ENCODE measurements at places on chromosomes 1 and 21.
A peak's percentile ranks its signal among the peaks of the same experiment; 100 is the strongest.

- DNase-seq = no peak
Observed at GRCh38 chr1:194013561-194013960, 827.1 kb upstream of the B3GALT2 start.

GRCh38 chr1:110190282-110190929 is 19.7 kb upstream of the KCNC4 start:
- no peak for DNase-seq

DNA sequence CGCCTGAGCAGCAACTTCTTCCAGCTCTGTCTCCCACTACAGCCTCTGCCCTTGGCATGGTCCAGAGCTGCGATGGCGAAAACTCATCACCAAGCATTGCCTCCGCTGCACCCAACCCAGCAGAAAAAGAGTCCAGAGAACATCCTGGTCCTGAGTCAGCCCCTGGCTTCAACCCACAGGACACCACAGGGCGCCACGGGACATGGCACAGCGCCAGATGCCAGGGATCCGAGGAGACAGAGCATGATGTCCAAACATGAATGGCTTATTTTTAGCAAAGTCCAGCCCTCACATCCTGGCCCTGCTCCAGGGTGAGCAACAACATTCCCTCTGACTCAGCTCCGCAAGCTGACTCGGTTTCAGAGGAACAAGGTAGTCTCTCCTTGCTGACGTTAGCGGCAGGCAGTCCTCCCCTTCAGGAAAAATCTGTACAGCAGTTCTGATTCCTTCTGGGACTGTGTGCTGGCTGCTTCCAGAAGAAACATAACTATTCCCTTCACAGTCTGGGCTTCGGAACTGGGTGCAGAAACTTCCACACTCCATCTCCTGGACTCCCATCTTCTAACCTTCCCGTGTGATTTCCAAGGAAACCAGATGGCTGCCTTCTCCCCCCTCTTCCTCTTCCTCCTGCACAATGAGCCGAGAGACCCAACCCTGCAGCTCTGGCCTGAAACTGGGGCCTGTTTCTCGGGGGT is 131.3 kb downstream of the TOMM20 start:
- DNase-seq = peak; percentile 95

DNA sequence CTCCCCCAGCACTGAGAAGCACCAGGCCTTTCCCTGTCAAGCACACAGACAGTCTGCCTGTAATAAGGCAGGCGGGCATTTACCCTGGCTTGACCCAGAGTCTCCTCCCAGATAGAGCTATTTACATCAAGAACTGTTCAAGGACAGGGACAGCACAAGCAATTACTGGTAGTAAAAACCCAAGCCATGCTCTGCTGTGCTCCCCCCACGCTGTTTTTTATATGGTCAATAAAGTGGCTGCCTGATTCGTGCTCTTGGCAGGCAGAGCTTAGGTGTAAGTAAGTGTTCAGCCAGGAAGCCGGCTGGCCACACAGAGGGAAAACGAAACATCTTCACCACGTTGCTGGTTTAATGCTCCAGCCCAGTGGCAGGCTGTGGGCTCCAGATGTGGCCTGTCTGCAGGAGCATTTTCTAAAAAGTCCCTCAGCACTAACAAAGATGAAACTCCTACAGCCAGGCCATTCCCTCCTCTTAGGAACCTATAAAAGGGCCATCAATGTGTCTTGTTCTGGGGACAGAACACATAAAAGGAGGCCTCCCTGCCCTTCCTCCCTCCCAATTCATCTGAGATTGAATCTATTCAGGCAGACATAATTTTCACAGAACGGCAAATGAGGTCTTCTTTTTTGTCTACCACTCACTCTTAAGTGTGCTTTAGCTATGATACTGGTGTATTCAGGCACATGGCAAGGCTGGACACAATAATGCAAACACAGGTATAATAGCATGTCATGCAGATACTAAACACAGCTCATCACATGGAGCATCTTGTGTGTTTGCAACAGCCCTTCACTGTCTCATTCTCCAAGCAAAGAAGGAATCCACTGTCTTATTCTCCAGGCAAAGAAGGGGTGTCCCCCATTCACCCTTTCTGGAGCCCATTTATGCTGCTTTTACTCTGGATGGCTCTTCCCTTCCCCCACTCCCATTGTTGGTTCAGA is 378.9 kb downstream of the HHAT start:
- no peak for DNase-seq

DNA sequence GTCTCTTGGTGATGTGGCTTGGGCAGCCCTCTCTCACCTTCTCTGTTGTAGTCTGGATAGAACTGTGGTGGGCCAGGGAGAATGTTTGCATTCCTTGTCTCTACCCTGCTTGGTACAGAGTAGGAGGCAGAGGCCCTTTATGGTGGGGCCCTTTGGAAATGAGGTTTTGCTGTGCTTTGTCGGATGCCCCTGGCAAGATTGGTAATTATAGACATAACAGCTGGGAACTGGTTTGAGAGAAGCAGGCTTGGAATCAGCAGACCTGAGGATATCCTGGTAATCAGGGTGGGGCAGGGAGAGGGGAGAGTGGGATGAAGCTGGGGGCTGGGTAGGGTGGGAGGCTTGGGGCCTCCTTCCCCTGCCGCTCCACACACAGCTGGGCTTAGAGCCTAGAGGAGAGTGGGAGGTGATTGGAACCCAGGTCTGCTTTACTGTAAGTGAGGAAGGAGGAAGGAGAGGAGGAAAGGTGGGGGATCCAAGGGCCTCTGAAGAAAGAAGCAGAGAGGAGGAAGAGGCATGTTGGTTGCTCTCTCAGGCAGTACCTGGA is 5.0 kb downstream of the VANGL2 start:
- DNase-seq = no peak

- no peak for DNase-seq
Observed at GRCh38 chr1:188906921-188907641, 1570.6 kb downstream of the BRINP3 start.

GRCh38 chr1:165907256-165907857 is 79.9 kb downstream of the UCK2 start:
- no peak for DNase-seq

DNA sequence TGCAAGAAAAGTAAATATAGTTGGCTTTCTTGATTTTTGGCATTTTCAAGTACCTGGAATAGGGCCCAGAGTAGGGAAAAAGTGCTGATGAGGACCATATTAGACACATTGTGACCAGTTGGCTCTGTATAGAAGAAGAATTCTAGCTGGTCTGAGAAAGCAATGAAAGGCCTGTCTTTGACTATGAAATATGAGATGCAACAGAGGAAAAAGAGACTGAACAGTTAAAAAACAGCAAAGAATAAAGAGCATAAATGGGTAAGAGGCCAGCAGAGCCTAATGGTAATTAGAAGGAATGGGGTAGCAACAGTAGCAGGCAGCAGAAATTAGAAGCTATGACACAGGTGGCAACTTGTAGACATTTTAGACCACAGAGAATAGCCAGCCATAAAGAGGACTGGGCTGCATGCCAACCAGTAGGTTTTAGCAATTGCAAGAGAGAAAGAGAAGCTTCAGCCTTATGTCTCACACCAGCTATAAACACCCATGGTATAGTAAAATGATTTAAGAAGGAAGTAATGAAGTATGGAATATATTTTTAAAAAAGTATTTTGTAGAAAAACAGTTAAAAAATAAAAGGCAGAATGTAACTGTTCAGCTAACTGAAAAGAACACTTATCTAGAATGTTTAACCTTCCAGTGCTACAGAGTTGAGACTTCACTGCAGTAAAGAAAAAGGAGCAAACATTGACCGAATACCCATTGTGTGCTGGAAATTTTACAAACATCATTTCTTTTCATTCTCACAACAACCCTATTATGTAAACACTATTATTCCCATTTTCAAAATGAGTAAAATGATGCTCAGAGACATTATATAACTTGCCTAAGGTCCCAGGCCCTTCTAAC is 114.1 kb downstream of the LHX4 start:
- DNase-seq = peak; percentile 53

DNA sequence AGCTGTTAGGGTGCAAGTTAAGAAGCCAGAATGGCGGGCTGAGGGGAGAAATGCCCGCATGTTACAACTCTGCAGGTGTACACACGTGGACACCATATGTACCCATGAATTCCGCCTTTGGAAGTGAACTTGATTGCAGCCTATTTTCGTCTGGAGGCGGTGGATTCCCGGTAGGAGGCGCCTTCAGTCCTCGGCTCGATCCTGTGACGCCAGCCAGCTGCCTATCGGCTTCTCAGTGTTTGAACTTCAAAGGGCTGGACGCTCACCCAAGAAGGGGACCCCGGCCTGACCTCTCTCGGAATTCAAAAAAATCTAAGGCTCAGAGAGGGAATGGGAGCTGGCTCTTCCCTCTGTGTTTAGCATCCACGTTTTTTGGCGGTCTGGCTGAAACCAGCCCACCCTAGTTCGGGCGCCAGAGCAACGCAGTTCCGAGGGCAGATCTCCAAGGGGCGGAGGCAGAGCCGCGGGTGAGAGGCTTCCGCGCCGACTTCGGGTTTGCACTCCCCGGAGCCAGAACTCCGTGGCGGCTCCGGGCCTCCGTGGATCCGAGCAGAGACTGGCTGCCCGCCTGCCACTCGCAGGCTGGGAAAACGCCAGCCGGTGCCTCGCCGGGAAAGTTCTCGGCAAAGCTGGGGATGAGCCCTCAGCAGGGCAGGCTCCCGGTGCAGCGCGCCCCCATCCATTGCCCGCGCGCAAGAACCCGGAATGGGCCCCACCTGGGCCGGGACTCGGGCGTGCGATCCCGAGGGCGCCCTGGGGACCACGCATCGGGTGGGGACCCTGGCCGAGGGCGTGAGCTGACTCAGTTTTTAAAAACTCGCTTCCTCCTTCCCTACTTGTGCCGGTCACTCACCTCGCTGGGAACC is 996 bp upstream of the TMEM51 start:
- peak; percentile 87 for DNase-seq

- no peak for DNase-seq
Observed at GRCh38 chr1:232344791-232345399, 285.0 kb downstream of the SIPA1L2 start.

- DNase-seq = no peak
Observed at GRCh38 chr1:235366286-235366685, 941 bp upstream of the TBCE start.

GRCh38 chr1:97499667-97500066 is 421.2 kb downstream of the DPYD start:
- DNase-seq = no peak

- DNase-seq = no peak
Observed at GRCh38 chr21:42662430-42663199, 9.2 kb downstream of the PDE9A start.

GRCh38 chr21:42199868-42200463 is 19.0 kb upstream of the ABCG1 start:
- DNase-seq = no peak

DNA sequence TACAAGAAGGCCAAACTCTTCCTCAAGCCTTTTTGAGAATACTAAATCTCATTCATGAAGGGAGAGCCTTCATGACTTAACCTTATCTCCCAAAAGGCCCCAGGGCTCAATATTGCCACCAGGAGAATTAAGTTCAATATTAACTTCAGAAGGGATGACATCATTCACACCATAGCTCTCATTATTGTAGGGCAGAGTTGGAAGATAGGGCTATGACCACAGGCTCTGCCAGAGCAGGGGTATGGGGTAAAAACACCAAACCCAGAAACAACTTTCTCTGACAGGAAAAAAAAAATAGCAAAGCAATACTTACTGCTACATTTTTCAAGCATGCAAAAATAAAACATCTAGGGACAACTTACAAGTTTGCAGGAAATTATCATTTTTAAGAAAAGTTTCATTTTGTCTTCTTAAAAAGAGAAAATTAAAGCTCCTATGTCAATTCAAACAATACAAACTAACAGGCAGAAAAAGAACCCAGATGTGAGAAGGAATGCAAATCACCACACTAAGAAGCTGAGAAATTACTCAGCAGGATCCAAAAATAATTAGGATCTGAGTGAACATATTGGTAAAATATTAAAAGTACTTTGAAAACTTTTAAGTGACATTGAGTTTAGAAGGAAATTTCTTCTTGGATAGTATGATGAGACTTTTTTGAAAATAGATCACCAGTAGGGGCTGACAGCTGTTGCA is 1156.5 kb downstream of the NCAM2 start:
- no peak for DNase-seq

GRCh38 chr1:54335011-54335754 is 71.0 kb downstream of the SSBP3 start:
- DNase-seq = no peak

GRCh38 chr1:163298365-163298764 is 23.4 kb upstream of the NUF2 start:
- DNase-seq = no peak

DNA sequence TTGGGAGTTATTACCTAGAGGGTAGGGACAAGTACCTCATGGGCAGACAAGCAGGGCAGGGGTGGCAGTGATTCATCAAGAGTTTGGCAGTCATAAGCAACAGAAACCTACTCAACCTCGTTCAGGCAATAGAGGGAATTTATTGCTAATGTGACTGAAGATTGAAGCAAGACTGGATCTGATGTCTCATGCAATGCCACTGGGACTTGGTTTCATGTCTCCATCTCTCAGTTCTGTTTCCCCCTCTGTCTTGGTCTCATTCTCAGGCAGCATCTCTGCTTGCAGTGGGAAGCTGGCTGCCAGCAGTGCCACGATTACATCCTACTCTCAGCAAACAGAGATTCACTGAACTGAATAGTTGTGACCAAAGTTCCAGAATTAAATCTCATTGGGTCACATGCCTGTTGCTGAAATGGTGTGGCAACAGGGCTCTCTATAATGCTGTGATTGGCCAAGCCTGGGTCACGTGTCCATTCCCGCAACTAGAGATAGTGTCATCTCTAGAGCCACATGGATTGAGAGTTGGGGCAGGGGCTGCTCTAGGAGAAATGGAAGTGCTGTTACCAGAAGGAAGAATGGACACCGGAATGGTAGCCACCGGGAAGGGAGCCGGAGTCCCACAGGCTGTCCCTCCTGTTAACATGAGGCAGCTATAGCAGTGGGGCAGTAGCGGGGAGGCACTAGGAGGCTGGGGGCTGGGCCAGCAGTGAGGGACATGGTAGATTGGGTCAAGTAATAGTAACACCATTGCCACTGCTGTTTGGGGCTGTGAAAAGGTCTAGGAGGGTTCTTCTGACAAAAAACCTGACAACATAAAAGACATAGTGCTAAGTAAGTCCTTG is 3.9 kb upstream of the CDC42 start:
- peak; percentile 89 for DNase-seq

- no peak for DNase-seq
Observed at GRCh38 chr1:185406006-185406690, 89.1 kb upstream of the IVNS1ABP start.

Measured in suppressor macrophage treated with lipopolysaccharide for 4 hours (primary cell).